ENCODE measurements at places on chromosomes 5 and 9.
A peak's percentile ranks its signal among the peaks of the same experiment; 100 is the strongest.

DNA sequence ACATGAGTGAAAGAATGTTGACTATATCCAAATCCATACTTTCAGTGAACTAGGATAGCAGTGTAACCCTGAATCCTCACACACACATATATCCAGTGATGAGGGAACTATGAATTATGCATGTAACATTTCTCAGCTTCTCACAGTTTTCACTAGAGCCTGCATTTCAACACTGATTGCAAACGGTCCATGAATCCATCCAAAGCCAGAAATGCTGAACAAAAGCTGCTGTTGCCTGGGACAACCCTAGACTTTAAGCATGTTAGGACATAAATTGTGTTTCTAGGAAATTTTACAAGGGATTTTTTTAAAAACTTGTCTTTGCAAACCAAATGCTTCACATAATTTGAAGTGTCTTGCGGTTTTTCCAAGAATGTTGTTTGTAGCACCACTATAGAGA lies 2010.0 kb upstream of the WWC1 start:
- no peak for DNase-seq

GRCh38 chr9:129370770-129371169 lies 192.7 kb upstream of the IER5L start:
- no peak for DNase-seq

DNA sequence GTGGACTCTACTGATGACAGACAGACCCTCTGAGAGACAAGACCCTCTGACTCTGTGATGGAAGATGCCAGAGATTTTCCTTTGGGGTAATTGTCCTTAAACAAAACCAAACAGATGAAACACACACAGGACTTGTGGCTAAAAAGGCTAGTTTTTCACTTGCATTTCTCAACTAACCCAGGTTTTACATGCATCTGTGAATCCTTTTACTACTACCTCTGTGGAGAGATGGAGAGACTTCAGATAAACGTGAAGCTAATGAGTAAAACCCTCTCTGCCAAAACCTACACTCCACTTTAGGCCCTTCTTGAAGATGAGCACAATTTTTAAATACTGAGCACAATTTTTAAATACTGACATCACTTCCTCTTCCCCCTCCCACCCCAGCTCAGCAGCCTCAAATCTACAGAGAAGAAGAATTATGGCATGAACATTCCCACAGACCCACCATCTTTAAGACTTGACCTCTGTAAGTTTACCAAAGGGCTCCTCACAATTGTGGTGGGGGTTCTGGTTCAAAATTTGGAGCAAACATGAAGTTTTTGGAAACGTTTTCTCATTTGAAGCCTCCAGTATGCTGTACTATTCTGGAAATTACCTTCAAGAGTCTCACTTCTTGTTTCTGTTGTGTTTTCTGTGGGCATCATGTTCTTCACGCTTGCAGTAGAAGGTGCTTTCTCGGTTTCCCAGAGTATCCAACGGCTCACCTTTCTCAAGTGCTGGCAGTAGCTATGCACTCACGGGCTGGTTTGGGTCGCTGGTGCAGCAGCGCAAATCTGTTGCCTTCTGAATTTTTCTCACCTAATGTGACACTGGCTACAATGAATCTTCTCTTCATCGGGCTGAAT lies 42.7 kb downstream of the ACER2 start:
- no peak for DNase-seq

DNA sequence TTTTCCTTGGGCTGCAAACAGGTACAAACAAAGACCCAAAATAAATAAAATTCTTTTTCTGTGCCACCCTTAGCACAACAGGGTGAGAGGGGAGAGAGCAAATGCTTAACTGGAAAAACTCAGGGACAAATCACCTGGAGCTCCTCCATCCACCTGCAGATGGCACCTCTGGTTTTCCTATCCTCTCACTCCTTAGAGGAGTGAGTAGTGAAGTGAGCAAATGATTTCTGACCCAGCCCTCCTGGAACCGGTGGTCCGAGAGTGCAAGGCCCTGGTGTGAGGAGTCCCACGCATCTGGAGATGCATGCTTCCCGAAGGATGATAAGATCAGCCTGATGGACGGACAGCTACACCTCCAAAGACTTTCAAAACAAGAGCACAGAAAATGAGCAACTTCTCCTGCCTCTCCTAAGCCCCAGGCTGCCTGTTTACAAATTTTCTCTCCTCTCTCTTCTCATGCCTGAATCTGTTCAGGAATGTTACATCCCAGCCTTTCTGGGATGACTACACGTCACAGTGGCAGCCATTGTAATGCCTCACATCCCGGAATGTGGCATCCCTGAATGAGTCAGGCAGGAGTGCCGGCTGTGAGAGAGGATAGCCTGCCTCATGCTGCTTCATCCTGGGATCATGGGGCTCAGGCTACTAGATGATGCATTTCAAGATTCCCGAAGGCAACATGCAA lies 86.4 kb downstream of the ADRB2 start:
- DNase-seq: peak; percentile 98

- no peak for DNase-seq
These were observed 128.9 kb upstream of the RAPGEF1 start for GRCh38 chr9:131868766-131869165.

DNA sequence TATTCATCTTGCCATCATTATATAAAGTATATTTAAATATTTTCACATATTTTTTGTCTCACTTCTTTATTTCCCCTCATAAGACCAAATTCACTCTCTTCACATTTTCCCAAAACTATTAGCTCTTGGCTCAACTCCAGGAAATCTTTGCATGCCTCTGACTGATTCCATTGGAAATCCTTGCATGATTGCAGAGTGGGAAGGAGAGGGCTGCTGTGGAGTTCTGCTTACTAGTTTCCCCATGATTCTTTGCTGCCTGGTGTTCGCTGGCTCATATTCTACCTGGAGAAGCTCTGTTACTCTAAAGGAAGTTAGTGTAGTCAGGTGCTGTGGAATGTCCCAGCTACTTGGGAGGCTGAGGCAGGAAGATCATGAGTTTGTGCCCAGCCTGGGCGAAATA lies 41.9 kb downstream of the LIX1 start:
- DNase-seq: no peak

- no peak for DNase-seq
These were observed 38.8 kb downstream of the CWC27 start for GRCh38 chr5:64807520-64807919.
